ENCODE measurements at places on chromosomes 1 and 21. TPM values are rescaled to one million over a fixed set of nuclear protein-coding genes. Genes with fewer than 3 reads are reported as not detected.

The KRTAP12-4 gene
- not detected for polyA plus RNA-seq

The IL22RA1 gene
- polyA plus RNA-seq = 0.06 TPM

The OVAAL gene
- polyA plus RNA-seq = not detected

The GPR52 gene
- polyA plus RNA-seq = not detected

The ORC1 gene
- polyA plus RNA-seq = 3.6 TPM

The PPFIA4 gene
- polyA plus RNA-seq = 3.2 TPM

The GBP5 gene
- not detected for polyA plus RNA-seq

The PAQR7 gene
- 12.8 TPM for polyA plus RNA-seq

The SERINC2 gene
- polyA plus RNA-seq = 104 TPM

The JUN gene
- 22.6 TPM for polyA plus RNA-seq

The RHEX gene
- polyA plus RNA-seq = not detected

The ZNF695 gene
- 3.1 TPM for polyA plus RNA-seq

DNA sequence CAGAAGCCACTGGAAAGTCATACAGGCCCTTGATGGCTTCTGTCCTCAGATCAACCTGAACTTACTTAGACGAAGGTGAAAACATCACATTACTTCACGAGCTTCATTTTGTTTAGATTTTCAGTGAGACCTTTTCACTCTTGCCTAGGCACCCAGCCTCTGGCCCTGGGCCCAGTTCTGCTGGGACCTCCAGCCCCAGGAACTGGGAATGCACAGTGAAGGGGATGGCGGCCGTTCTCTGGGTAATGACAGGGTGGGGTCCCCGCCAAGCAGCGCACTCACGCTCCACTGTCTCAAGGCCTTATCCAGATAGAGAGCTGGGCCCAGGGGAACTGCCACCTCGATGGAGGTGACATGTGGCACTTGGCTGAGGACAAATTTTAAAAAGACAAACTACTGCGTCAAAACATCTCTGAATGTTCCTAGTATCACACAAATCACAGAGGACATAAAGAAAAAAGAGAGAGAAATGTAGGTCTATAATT is 54.8 kb downstream of the NPHP4 start:
- no peak for DNase-seq

- DNase-seq = peak; percentile 65
These were observed 136.5 kb downstream of the ZZZ3 start for GRCh38 chr1:77545970-77546369.

- DNase-seq = no peak
These were observed 84.3 kb upstream of the KLHDC7A start for GRCh38 chr1:18396247-18396980.

GRCh38 chr1:31529999-31530684 is 46.2 kb upstream of the TINAGL1 start:
- DNase-seq = peak; percentile 60

DNA sequence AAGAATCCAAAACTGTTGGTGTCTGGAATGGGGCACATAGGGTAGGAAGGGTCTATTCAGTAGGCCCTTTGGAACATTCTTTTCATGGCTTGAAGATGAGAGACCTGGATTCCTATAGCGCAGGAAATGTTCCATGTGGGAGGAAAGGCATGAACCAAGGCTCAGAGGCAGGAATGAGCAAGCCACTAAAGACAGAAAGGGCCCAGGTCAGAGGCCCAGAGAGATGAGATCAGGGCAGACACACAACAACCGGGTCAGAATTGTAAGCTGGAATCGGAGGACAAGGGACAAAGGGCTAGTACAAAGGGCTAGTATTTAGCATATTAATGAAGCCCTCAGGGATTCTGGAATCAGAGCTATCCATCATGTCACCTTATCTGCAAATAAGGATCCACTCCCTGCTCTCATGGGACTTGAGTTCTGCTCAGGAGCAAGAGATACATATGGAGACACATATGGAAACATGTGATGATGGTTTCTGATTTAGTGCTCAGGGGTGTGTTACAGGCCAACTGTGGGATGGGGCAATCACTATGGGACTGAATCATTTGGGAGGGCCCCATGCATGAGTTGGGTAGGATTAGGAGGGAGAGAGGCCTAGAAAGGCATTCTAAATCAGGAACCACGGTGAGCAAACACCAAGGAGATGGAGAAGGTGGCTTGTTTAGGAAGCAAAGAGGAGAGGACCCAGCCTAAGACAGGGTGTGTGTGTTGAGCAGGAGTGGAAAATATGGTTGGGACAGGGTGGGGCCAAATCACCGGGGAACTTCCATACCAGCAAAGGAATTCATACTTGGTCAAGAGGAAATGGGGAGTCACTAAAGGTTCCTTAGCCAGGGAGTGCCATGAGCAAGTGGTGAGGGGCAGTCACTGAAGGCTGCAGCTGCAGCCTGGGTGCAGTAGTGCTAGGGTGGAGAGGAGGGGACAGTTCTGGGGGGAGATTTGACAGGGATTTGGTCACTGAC is 8.6 kb downstream of the NECTIN4 start:
- peak; percentile 78 for DNase-seq

GRCh38 chr1:55579332-55580001 is 364.3 kb upstream of the USP24 start:
- DNase-seq = no peak

DNA sequence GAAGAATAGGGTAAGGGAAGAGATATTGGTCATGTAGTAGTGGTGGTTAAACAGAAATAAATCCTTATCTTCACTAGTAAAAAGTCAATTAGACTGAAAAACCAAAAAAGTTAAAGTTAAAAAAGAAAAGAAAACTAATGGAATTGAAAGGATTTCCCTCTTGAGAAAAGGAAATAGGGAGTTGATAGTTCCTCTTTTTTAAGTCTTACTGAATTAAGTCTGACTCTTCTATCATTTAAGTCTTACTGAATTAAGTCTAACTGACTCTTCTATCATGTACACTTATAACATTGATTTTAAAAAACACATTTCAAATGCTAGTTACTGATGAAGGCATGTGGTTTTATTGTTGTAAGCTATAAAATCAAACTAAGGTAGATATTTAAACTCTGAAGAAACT is 49.5 kb upstream of the TENT5C start:
- no peak for DNase-seq

DNA sequence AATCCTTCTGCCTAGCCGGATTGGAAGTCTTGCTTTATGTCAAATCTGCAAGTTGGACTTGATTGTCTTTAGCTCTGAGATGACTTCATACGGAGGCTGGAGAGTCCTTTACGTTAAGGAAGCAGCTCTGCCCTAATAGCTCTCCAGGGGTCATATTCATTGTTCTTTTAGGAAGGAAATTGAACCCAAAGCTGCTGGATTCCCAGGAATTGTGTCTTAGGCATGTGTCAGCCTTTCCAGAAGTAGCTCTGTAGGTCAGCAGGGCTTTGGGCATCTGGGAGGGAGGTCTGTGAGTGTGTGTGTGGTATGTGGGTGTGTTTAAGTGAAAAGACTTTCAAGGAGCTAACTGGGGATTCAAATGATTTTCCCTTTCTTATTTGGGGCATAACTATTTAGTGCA is 82.4 kb downstream of the ABCA4 start:
- DNase-seq = peak; percentile 31

- DNase-seq = no peak
These were observed 4.2 kb downstream of the IGSF8 start for GRCh38 chr1:160094291-160094625.

DNA sequence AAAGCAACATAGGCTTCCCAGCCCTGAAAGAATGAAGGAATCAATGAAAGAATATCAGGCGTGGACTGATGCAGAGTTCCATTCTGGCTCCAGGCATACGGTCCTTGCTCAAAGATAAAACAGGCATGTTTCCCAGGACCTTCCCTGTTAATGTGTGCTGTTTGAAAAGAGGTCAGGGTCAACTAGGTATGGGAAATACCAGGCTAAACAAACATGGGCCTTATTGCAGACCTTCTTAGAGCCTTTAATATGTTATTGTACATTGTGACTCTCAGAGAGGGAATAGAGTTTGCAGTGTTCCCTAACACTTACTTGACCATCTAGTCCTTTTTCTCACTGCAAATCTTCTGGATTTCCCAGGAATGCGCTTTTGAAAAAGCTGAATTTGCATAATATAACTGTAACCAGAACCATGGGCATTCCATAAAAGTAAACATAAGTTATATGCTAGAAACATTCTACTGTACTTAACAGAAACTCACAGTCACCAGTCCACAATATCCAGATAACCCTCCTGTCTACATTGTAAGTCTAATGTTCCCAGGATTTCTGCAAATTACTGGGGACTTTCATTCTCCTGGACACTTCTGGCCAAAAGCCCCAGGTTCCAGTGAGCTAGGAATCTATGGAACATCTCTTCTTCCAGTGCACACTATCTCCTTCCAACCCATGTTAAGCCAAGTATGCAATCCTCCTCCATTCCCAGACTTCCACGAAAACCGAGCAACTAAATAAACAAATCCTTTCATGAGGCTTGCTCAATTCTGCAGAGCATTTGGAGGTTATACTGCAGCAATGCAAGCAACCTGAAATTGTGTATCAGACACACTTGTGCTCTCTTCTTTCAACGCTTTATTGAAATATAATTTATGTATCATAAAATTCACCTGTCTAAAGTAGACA is 486.6 kb downstream of the SETD4 start:
- peak; percentile 74 for DNase-seq

GRCh38 chr1:89640440-89640839 is 7.5 kb downstream of the LRRC8C start:
- DNase-seq = no peak

- no peak for DNase-seq
These were observed 7.8 kb upstream of the GPR88 start for GRCh38 chr1:100530141-100530540.

- DNase-seq = no peak
These were observed 14.1 kb upstream of the TRAPPC10 start for GRCh38 chr21:43997766-43998742.

DNA sequence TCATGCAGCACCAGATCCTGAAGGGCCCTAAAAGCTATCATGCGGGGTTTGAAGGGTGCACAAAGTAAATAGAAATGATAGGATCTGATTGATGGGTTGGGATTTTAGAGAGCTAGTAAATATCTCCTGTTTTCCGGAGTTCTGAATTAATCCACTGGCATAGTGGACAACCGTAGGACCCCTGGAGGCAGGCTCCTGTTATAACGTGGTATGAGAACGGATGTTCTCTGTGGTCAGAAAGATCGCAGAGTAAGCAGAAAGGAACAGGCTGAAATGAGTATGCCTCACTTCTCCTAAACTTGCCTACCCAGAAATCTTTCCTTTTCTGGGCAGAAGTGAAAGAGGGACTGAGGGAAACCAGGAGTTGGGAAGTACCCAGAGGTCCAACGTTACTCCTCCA is 470.8 kb downstream of the AJAP1 start:
- no peak for DNase-seq

GRCh38 chr1:151085953-151086559 is 15.5 kb downstream of the GABPB2 start:
- no peak for DNase-seq

DNA sequence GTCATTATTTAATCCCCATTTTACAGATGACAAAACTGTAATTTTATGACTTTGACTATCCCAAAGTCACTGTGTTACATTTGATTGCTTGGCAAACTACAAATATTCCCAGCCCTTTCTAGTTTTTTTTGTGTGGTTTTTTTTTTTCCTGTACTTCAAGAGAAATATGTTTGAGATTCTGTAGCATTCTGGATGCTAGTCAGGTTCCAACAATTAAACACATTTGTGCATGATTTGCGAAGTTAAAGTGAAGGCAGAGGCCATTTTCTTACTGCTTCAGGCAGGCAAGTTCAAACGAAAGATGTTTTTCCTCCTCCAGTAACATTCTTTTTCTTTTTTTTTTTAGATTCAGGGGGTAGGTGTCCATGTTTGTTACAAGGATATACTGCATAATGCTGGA is 107.9 kb upstream of the SERTAD4 start:
- DNase-seq = no peak

GRCh38 chr1:184000321-184000720 is 37.2 kb downstream of the COLGALT2 start:
- no peak for DNase-seq

GRCh38 chr1:41612953-41613352 is 128.5 kb upstream of the EDN2 start:
- DNase-seq = no peak

DNA sequence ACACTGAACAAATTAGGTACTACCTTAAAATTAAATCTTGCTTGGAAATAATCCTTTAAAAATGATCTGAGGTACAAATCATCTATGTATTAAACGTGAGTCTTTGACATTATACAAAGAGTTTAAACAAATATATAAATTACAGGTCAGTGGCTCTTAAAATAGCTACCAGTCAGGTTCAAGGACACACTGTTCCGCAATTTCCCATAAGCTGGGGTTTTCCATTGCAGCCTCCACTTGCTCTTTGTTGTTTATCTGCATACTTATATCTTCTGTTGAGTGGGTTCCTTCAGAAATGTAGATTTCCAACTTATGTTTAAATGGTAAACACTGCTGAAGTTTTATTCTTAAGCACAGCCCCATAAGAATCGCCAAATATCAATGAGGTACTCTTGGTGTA is 5.7 kb upstream of the MRPL55 start:
- DNase-seq = no peak

DNA sequence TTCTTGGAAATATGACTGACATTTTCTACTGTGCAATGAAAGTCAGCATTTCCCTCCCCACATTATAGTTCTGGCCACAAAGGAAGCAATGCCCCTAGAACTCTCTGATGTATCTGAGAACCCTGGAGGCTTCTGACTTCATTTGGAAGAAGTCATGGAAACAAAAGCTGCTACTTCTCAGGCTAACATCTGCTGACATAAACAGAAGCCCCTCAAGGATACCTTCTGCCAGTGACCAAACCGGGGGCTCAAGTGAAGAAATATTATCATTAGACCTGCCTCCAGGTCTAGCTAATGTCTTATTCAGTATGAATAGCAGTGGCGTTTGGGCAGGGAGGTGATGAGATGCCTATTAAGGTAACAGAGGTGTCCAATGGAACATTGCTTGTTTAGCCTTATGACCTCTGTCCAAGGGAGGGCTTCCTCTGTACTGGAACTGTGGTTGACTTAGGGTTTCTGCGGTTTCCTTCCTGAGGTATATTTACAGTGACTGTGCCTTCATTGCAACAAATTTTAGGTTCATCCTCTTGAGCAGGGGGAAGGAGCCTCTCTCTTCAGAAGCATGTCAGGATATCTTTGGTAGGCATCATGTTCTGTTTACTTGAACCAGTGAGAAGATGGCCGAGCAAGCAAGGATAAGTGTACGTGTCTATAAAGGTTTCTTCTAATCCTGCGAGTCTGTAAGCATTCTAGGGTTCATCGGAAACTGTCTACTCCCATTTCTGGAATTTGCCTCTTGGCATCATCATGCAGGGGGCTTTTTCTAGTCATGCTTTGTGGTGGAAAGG is 161.7 kb downstream of the PBX1 start:
- no peak for DNase-seq

- no peak for DNase-seq
These were observed 10.4 kb downstream of the CNST start for GRCh38 chr1:246576709-246577032.

DNA sequence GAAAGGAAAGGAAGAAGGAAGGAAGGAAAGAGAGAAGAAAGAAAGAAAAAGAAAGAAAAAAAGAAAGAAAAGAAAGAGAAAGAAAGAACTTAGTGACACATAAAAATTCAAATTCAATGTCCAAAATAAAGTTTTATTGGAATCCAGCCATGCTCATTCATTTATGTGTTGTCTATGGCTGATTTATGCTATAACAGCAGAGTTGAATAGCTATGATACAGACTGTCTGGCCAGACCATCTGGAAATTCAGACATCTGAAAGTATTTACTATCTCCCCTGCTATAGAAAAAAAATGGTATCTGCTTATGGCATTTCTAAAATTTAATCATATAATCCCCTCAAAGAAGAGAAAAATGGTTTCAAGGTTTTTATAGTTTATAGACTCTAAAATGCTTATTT is 79.4 kb upstream of the RRP15 start:
- DNase-seq = no peak
